ENCODE measurements at places on chromosomes 11 and 22.

DNA sequence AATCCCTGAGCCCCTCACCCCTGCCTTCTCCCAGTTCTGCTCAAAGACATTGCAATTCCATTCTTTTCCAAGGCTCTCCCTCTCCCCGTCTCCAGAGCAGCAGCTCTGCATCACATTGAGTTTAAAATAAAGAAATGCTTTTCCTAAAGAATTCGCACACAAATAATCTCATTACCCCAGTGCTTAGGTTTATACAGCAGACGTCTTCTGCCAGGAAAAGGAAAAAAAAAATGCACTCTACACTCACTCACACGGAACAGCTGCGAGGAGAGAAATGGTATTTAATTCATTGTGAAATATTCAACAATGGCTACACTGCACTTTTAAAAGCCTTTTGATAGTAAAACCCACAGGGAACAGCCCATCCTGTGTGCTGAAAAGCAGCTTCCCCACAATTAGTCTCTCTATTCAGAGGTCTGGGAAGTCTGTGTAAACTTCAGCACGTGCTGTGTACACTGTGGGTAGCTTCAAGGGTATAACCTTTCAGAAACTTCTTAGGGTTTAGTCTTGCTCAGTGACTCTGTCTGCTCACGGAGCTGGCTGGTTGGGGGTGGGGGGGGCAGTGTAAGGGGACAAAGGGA, 42.8 kb downstream of the ETS1 start:
- DNase-seq: no peak

- no peak for DNase-seq
Measured at GRCh38 chr11:128687321-128687720, 6.6 kb upstream of the FLI1 start.

DNA sequence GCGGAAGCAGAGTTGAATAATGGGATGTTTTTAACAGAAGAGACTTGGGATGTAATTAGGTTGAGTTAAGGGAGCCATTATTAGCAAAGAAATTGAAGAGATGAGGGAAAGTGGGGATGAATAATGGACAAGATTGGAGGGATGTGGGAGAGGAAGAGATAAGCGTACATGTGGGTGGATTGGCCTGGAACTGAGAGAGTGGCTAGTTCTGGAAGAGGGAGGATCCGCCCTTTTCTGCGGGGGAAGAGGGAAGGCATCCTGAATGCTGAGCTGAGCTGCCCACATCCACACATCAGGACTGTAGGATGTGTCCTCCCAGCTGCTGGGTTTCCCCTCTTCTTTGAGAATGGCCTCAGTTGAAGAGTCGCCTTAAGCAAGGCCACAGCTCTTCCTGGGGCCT, 68.3 kb upstream of the CADM1 start:
- DNase-seq: no peak

GRCh38 chr11:129945373-129945772, 50.0 kb upstream of the NFRKB start:
- DNase-seq: no peak

- no peak for DNase-seq
Measured at GRCh38 chr11:128735935-128736605, 42.2 kb downstream of the FLI1 start.

DNA sequence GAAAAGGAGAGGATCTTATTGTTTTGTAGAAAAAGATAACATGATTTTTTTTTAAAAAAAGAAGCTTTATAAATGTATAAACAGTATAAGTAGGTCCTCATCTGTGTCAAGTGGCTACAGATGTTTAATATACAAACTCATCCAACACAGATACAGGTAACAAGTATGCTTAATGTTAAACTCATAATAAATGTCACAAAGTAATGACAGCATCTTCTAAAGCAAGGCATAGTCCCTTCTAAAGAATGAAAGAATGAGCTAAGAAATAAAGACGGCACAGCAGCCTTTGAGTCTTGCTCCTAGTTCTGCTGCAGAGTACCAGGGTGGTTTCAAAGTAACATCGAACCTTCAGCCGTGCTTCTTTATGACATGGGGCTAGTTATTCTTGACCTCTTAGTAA, 28.7 kb upstream of the BLID start:
- DNase-seq: no peak

GRCh38 chr11:132490978-132491377, 1041.3 kb downstream of the OPCML start:
- DNase-seq: no peak

DNA sequence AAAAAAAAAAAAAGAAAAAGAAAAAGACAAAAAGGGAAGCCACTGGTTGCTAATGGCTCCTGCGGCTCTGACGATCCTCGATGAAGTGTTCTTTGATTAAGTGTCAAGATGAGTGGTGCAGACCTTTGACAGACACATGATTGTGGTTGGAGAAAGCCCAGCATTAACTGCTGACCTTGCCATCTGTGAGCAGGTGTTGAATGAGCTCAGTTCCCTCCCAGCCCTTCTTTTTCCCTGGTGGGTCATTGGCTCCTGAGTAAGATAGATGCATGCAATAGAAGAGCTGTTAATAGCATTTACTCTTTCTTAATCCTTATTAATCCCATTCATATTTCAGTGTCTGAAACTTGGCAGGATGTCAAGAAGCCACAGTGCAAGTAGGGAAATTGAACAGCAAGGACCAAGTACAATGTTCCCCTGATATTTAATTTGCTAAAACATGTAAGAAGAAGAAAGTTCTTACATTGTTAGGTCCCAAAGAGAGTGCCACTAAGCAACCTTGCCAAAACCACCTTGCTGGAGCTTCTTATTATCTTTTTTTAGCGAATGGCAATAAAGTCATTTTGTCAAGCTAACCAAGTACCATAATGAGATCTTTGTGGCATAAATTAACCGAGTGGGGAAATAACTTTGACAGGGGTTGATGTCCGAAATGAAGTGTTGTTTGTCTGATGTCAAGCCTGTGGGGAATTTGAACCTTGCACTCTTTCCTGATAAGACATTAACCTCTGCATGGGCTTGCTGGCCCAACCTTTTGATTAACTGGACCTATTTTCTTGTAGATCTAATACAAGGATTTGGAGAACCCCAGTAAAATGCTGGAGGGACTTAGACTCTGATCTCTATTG, 113.7 kb downstream of the PTPRJ start:
- DNase-seq: peak; percentile 56

- DNase-seq: no peak
Measured at GRCh38 chr11:6602096-6602940, 1.1 kb downstream of the RRP8 start.

- no peak for DNase-seq
Measured at GRCh38 chr22:30362651-30363281, 6.0 kb downstream of the CCDC157 start.

DNA sequence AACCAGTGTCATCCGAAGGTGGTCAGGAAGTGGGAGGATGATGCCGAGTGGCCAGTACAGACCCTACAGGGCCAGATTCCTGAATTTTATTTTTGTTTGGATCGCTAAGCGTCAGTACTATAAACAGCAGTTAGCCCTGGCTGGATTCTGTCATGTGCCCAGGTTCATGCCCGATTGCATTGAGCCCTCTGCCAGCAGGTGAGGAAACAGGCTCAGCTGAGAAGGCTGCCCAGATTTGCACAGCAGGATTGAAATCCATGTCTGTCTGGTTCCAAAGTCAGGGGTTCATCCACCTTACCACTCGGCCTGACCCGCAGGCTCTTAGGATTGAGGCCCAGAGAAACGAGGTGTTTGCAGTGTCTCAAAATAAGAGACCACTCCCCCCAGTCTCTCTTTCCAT, 9.1 kb upstream of the TBC1D22A start:
- no peak for DNase-seq

DNA sequence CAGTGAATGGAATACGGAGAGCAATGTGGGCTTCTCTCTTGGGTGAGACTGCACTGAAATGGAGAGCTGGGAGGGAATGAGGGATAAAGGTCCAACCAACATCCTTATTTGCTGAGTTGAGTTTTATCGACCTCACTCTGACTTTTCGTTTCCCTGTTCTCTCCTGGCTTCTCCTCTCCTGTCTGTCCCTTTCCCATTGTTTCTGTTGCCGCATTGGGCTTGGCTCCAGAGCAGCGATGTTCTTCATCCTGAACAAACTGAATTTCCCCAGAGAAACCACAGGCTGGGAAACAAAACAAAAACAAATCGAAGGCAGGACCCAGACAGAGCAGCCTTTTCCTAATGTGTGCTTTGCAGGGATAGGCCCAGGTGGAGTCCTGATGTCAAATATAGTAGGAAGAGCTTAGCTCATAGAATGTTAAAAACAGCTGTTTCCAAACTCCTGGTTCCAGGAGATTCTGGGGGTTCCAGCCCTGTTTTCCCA, 30.0 kb downstream of the MOV10L1 start:
- no peak for DNase-seq

DNA sequence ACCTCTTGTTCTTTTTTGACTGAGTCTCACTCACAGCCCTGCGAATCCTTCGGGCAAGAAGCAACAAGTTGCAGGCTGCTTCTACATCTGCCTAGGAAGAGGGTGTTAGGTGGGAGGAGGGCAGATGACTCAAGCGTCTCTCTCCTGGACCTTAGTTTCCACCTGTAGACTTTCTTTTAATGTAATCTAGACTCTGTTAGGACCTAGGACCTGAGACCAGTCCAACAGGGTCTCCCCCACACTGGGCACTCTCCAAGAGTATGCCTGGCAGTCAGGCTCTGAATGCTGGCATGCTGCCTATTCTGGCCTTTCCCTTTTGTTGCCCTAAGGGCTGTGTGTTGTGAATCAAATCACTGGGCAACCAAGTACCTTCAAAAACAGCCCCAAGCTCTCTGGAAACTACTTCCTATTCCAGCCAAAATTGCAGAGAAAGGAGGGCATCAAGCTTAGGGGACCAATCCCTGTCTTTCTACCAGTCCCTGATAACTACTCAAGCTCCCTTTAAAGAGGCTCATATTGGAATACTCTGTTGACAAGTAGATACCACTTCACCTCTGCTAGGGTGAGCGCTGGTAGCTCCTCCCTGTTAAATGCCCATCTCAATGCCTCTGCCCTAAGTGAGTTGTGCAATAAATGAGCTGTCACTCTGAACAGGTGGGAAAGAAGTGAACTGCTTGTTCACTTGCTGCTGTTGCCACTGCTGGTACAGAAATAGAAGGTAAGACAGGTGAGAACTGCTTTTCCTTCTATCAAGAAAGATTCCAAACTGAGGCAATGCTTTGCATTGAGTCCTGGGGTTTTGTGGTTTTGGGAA, at the start of gene BBOX1:
BBOX1 (plus strand) TSS at position 514 of the 814 bp plus-strand sequence. CDS start 14,616 bp downstream, outside the sequence.
- no peak for DNase-seq

- no peak for DNase-seq
Measured at GRCh38 chr11:105907319-105907718, 114.7 kb downstream of the MSANTD4 start.

GRCh38 chr11:13669544-13670488, 1.3 kb downstream of the FAR1 start:
- no peak for DNase-seq

DNA sequence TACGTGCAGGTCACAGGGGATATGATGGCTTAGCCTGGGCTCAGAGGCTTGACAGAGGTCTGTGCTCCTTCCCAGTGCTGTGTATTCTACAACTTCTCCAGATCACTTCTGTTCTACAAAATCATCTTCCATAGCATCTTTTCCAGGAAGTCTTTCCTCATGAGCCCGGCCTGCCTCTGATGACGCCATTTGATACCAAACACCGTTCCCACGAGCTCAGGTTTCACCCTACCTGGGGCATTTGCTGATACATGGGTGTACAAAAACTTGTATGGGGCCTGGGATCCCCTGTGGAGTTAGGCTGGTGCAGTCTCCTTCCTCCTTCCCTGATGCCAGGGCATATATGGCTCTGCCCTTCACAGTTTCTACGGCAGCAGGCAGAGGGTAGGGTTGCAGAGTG, 78.7 kb downstream of the NECTIN1 start:
- no peak for DNase-seq

DNA sequence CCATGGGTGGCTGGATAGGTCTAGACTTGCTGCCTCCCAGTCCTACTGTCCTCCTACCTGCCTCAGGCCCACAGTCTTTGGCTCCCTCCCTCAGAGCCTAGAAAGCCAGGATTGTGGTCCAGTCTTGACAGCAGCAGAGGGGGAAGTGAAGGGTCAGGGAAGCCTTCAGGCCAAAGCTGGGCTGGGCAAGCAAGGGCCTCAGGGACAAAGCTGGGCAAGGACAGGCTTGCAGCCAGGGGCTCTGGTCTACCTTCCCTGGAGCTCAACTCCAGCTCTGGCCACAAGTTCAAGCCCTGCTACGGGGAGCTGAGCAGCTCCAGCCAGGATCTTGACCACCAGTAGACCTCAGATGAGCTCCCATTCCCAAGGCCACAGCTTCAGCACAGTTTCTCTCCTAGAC, 14.9 kb downstream of the LMO1 start:
- no peak for DNase-seq

DNA sequence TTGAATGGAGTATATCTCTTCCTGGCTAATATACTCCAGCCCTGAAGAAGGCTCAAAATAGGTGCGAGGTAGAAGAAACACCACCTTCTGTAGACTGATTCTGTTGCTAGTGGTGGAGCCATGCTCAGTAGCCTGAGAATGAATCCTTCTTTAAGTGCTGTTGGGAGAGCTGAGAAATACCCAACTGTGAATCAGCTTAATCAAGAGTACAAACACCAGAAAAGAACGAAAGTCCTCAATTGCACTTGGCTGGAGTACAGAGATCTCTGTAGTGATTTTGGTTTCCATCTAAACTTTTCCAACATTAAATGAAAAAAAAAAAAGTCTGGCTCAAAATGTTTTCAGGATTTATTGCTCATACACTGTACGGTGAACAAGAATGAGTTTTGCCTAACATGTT, 619.1 kb downstream of the METTL15 start:
- no peak for DNase-seq

- DNase-seq: no peak
Measured at GRCh38 chr11:116927163-116927974, 89.9 kb upstream of the APOA1 start.

GRCh38 chr11:68189888-68190287, 23.2 kb downstream of the KMT5B start:
- DNase-seq: no peak

- no peak for DNase-seq
Measured at GRCh38 chr22:33440756-33441155, 382.6 kb upstream of the SYN3 start.

DNA sequence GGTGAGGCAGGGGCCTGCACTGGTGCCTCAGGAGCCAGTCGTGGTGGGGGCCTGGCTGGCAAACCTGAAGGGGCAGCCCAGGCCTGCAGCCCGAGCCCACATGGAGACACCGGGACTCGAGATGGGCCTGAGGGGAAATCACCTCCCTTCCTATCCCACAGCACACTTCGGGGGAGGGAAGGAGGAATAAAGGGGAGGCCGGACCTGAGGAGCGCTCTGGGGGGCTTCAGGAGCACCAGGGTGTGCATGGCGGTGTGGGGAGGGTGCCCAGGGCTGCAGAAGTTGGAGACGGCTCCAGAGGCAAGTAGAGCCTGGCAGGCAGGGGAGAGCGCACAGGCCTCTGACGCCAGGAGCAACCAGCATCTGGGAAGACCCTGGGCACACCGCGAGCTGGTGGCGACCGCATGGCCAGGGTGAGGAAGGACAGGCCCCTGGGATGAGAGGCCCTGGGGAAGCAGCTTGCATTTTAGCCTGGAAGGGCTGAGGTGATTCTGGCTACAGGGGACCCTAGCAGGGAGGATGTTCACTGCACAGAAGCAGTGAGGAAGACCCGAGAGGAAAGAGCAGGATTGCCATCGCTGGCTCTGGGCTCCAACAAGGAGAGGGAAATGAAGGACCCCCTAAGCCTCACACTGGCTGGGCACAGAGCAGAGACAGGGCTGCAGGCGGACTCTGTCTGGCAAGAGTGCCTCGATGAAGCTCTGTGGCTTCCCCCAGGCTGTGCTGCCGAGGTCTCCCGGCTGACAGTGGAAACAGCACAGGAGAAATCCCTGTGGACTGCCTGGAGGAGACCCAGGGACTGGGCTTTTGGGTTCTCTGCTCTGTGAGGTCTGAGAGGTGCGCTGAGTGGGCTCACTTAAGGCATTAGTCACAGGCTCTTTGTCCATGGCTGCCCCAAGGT, 457.7 kb downstream of the BRD1 start:
- DNase-seq: no peak

Measured in HuH-7 (cell line).